ENCODE measurements at places on chromosomes 1 and 21.

DNA sequence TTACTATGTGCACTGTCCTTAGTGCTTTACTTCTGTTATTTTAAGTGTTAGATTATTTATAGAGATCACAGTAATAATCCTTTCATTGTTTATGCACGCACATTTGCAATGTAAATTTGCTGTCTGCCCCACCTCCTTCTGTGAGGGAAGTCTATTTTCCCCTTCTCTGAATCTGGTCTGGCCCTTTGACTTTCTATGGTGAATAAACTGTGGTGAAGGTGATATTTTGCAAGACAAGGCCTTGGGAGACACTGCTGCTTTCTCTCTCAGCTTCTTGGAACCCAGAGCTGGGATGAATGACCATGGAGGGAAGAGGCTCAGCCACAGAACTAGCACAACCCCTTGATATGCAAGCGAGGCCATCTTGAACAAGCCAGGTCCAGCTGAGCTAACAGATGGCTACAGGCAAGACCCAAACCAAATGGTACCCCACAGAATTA is 156.3 kb downstream of the ST6GALNAC3 start:
- no peak for DNase-seq

GRCh38 chr1:25821630-25822091 is 1.9 kb downstream of the MTFR1L start:
- DNase-seq: no peak

DNA sequence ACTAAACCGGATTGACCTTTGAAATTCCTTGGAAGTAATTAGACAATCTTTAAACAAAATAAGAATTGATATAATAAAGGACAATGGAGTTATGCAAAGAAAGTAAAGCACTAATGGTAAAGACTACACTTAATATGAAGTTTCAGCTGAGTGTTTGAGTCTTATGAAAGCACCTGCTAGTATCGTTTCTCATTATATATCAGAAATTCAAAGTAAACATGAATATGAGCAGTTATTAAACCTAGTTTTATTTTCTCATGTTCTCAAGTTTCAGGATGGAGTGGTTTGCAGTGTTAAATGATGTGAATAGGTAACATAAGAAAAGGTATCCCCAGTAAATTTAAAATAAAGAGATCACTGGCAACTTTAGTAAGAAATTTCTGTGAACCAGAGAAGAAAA is 188.6 kb downstream of the ZP4 start:
- no peak for DNase-seq

DNA sequence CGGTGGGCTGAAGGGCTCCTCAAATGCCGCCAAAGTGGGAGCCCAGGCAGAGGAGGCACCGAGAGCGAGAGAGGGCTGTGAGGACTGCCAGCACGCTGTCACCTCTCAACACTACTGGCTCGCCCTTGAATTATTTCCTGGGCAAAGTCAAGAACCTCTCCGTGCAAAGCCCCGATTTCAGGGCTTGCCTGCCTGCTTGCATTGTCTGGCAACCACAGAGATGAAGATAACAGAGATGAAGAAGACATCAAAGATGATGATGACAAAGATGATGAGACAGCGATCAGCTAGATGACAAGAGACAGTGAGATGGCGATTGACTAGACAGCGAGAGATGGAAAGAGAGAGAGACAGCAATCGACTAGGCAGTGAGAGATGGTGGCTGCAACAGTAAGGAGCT is 976.5 kb downstream of the ADGRL2 start:
- DNase-seq: no peak

- no peak for DNase-seq
Measured at GRCh38 chr1:26469558-26469957, 2.7 kb upstream of the HMGN2 start.

DNA sequence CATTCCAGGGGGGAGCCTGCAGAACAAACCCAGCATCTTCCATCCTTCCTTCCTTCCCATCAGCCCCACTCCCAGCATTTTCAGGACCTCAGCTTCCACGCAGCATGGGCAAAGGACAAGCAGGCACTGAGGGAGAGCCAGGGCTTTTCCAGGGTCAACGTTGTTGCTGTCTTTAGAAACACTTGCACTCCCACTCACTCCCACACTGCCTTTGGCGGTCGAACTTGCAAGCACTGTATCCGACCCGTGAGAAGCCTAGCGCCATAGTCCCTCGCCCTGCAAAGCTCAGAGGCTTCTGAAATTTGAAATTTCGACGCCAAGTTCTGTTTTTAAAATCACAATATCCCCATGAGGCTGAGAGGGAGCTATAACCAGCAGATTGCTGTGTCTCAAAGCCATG is 47.4 kb downstream of the KCNAB2 start:
- DNase-seq: no peak

DNA sequence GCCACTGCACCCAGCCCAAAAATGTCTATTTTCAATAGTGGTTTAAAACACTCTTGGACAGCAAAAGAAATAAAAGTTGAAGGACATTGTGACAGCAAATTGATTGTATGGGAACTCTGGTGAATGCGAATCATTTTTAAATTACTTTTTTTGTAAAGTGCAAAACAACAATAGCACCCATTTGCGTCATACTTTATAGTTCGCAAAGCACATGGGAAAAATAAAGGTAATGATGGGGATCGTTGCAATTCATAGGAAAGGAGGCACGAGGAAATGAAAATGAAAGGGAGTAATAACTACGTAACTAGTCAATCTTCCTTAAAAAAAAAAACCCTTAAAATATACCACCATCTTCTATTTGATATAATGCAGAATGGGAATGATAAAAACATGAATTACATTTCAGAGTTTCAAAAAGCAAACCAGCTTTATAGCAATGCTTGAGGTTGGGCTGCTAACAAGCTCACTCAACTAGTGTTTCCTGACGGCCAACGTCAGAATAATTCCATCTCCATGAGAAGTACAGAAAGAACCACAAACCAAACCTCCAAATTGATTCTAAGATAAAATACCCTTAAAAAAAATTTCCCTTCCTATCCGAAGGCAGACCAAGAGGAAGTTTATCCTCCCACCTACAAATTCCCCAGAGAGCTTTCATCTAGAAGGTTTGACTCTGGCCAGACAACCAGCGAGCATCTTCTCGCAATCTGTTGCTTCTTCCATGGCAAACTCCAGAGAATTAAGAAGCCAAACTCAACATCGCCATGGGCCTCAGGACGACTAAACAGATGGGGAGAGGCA is at the start of gene EDARADD:
Gene EDARADD (plus strand): TSS at position 606 of the 801 bp plus-strand sequence. CDS start 159 bp downstream, at position 765.
- DNase-seq: no peak

GRCh38 chr1:169601096-169601881 is 15.0 kb upstream of the F5 start:
- no peak for DNase-seq

DNA sequence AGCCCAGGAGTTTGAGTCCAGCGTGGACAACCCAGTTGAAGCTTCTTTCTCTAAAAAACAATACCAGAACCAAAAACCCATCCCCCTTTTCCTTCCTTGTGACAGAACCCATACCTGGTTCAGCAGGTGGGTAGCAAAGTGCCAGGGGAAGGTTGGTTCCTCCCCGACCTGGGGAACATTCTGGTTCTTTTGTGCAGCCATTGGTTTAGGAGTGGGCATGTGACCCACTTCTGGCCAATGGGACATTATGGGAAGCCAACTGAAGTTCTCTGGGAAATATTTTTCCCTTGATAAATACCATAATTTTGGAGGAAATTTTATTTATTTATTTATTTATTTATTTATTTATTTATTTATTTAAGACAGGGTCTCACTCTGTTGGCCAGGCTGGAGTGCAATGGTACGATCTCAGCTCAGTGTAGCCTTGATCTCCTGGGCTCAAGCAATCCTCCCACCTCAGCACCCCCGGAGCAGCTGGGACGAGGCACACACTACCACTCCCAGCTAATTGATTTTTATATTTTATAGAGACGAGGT is 15.8 kb upstream of the MAPKAPK2 start:
- DNase-seq: no peak

DNA sequence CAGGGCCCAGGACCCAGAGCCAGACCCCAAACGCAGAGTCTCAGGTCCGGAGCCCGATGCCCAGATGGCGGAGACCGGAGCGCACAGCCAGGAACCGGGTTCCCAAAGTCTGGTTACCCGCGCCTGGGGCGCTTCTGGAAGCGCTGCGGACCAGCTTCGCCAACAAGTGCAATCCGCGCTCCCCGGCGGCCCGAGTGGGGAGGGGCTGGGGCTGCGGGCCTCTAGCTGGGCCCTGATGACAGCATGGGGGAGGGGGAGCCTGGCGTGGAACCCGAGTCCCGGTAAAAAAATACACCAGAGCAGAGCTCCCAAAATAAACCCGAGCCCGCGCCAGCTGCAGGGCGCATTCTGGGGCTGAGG is 494 bp downstream of the NT5C1A start:
- no peak for DNase-seq

- no peak for DNase-seq
Measured at GRCh38 chr1:33696311-33696710, 167.6 kb upstream of the HMGB4 start.

GRCh38 chr1:167770127-167770526 is 48.3 kb downstream of the MPZL1 start:
- DNase-seq: no peak

DNA sequence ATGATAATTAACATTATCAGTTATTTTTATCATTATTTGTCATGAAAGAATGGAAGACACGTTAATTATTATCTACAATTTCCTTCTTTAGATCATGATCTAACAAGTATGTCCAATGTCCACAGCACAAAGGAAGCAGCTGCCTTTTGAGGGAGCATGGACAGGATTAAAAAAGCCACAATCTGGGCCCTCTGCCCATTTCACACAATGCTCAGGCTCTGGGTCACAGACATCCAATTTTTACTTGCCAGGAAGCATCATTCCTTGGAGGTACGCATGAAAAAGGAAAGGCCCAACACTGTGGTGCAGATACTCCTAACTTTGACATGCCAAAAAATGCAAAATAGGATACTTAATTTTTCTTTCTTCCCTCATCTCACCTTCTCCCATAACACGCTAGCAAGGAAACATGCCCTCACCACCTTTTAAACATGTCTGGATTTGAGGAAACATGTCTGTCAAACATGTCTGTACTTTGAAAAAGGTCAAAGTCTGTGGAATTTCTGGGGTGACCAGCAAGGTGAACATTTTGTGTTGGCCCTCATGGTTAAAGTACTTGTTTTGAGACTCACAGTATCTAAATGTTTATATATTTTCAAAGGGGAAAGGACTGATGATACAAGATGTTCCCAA is 40.0 kb downstream of the GADD45A start:
- DNase-seq: no peak

DNA sequence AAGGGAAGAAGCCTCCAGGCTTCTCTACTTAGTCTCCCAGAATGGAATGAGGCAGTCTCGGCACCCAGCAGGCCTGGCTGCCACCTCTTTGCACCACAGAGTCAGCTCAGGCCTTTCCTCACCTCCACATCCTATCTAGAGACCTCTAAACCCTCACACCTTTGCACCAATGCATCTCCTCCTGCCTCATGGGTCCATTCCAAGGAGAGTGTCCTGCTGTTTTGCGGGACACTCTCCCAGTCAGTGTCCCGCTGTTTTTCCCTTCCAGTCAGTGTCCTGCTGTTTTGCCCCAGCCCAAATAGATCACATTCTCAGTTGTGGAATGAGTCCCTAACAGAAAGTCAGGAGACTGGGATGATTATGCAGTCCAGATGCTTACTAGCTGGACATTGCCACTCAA is 185.6 kb upstream of the CAMK1G start:
- DNase-seq: no peak

GRCh38 chr1:26057189-26057588 is 10.2 kb downstream of the TRIM63 start:
- DNase-seq: no peak

DNA sequence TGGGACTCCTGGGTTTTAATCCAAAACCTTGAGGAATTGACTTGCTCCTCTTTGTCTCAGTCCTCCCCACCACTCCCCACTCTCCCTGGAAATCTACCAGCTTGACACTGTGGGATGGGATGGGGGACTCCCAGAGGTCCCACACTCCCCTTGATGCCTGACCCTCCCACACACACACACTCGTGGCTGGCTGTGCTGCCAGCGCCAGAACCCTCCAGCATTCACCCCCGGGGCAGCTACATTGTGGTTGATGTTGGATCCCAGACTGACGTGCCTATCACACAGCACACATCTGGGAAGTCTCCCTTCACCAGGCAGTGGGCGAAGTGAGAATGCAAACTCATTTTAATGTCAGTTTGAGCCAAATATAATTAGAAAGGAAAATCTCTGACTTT is 10.0 kb downstream of the KIRREL1 start:
- no peak for DNase-seq

DNA sequence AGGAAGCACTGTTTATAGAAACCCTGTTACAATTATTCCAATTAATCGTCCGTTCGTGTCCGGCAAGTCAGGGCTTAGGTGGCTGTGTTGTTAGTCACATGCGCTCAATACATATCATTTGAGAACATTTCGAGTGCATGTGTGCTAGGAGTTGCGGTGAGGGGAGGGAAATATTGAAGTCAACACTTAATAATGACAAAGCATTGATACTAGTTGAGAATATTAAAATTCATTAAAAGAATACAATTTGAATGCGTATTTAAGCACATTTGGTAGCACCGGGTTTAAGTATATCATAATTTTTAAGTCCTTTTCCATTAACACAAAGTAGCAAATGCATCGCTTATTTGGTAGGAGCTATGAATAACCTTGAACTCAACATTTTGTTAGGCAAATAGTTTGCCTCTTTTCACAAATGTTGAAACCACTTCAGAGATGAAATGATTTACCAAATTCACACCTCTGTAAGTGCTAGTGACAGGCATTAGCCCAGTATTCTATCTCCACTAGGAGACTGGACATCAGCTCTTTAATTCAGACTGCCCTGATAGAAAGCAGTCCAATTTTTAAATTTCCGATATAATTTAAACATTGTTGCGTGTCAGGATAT is 1.1 kb upstream of the SERBP1 start:
- no peak for DNase-seq

GRCh38 chr1:152506899-152507498 is 3.6 kb upstream of the LCE5A start:
- DNase-seq: no peak

DNA sequence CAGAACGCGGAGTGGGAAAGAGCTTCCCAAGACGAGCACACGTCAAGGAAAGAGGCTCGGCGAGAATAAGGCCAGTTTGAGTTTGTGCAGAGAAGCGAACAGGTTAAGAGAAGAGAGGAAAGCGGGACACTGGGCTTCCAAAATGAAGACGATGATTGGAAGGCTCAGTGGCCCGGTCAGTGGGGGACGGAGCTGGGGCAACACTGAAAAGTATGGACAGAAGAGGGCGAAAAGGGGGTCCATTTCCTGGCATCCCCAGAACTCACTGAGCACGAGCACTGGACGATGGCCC is 258 bp downstream of the CCT3 start:
- no peak for DNase-seq

GRCh38 chr21:42465008-42465802 is 30.8 kb downstream of the RSPH1 start:
- DNase-seq: no peak

GRCh38 chr1:3312310-3312897 is 142.1 kb upstream of the ARHGEF16 start:
- no peak for DNase-seq

GRCh38 chr1:42949312-42950115 is 9.2 kb downstream of the SLC2A1 start:
- DNase-seq: no peak

All from stimulated activated CD4-positive, alpha-beta T cell treated with anti-CD3 and anti-CD28 coated beads, Interleukin-15, amount 100 ng/mL, for 48 hours (primary cell).